ENCODE measurements at places on chromosomes 12 and 14. TPM values are rescaled to one million over a fixed set of nuclear protein-coding genes. Genes with fewer than 3 reads are reported as not detected.

GRCh38 chr14:29446971-29447370, 480.7 kb downstream of the PRKD1 start:
- H3K27me3 ChIP-seq: no peaks in the 10 kb centered on the region
- H3K4me1 ChIP-seq: no peaks in the 10 kb centered on the region
- H3K27ac ChIP-seq: no peak overlapping the region
- H3K4me3 ChIP-seq: no peak overlapping the region
- no peaks in the 10 kb centered on the region for H3K36me3 ChIP-seq

GRCh38 chr12:20492251-20492760, 124.0 kb downstream of the PDE3A start:
- H3K36me3 ChIP-seq: no peaks in the 10 kb centered on the region
- H3K27me3 ChIP-seq: no peaks in the 10 kb centered on the region
- H3K4me3 ChIP-seq: no peak overlapping the region
- no peak for DNase-seq
- H3K27ac ChIP-seq: no peak overlapping the region
- no peaks in the 10 kb centered on the region for H3K4me1 ChIP-seq

DNA sequence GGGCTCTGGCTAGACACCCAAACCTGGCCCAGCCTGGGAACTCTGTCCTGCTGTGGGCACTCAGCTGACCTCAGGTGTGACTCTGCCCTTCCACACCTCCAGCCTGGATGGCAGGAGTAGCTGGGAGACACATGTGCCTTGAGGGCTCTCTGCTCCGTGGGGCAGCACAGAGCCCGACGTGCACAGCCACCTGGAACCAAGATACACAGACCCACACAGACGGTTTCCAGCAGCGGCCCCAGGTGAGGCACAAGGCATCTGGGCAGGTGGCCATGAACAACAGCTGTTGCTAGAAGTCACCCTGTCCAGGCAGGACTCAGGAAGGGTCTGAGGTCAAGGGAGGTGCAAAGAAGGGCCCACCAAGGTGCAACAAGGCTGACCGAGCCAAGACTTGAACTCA, 5.9 kb downstream of the DEGS2 start:
- H3K27ac ChIP-seq: no peak overlapping the region
- no peak overlapping the region for H3K4me3 ChIP-seq

DNA sequence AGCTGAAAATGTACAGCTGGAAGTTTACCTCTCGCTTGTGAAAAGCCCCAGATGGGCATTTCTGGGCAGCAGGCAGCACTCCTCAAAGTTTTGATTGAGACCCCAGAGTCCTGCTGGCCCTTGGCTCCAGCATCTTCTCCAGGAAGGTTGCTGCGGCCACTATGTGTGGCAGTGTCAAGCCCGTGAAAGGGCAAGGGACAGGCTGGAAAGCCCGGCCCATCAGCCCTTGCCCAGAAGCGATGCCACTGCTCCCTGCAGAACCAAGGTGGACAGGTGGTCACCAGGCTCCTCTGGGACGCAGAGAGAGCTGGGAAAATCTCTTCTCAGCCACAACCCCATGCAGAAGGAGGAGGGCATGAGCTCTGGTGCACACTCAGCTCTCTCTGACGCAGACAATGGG, 73.5 kb upstream of the BCL11B start:
- peaks cover 46% of the 10 kb centered on the region for H3K27me3 ChIP-seq
- H3K27ac ChIP-seq: no peak overlapping the region
- no peaks in the 10 kb centered on the region for H3K36me3 ChIP-seq
- no peak overlapping the region for H3K4me3 ChIP-seq
- H3K4me1 ChIP-seq: no peaks in the 10 kb centered on the region
- DNase-seq: no peak

The LTB4R gene
- 29.0 TPM for total RNA-seq

DNA sequence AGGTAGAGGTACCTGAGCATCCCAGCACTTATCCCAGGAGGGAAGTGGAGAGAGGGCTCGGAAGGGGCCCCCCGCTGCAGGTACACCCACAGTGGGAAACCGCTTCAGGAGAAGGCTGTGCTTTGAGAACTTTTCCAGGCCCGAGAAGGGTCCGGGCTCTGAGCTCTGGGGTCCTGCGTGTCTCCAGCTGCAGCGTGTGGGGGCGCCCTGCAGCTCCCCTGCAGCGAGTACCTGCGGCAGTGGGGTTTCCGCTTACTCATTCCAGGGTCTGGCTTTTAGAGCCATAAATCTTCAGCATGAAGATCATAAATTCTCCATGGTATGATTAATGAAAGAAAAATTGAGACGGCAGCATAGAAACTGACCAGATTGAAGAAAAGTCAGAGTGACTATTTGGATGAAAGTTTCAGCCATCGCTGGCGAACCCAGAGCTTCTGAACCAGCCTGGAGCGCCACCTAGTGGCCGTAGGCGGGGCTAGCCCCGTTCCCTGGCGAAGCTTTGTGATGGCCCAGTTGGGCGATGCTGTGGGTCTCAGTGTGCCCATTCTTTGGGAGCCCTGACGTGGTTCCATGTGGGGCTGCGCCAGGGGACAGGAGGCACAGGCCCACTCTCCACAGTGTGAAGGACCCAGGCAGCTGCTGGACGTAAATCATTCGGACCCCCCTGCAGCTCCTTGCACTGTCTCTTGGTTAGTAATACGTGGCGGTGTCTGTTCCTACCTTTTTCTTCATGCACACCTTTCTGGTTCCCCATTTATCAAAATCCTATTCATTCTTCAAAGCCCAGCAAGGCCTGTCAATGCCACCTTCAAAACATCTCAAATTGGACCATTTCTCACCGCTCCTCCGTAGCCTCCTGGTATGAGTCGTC, 198.2 kb downstream of the TSPAN9 start:
- H3K4me3 ChIP-seq: no peak overlapping the region
- H3K4me1 ChIP-seq: no peaks in the 10 kb centered on the region
- H3K36me3 ChIP-seq: no peaks in the 10 kb centered on the region
- H3K27me3 ChIP-seq: no peaks in the 10 kb centered on the region
- DNase-seq: peak; percentile 62
- H3K27ac ChIP-seq: no peak overlapping the region

GRCh38 chr14:79084861-79085260, 914.7 kb downstream of the NRXN3 start:
- no peaks in the 10 kb centered on the region for H3K36me3 ChIP-seq
- no peak overlapping the region for H3K27ac ChIP-seq
- H3K27me3 ChIP-seq: no peaks in the 10 kb centered on the region
- no peak for DNase-seq
